RWPE1 (cell line): ENCODE measurements at places on chromosomes 16 and 17.

GRCh38 chr17:50922721-50923405 is 56.7 kb upstream of the TOB1 start:
- DNase-seq = no peak

- no peak for DNase-seq
Observed at GRCh38 chr17:29711588-29712385, 89.1 kb upstream of the CORO6 start.

- DNase-seq = no peak
Observed at GRCh38 chr16:9854675-9855074, 327.6 kb downstream of the GRIN2A start.

DNA sequence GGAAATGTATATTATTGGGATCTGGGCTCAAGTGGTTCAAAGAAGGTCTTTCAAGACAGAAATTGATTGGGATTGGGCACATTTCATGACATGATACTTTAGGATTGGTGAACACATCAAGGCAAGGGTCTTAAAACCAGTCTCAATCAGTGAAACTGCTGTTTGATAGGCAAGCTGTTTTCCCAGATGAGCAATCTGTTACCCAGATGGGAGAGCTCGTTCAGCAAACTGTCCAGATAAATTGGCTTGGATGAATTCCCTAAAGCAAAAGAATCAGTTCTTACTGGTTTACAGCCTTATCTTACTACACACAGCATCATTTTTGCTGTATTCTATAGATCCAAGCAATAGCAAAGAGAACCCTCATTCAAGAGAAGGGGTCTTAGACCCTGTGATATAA is 31.0 kb upstream of the CNEP1R1 start:
- DNase-seq = no peak

- DNase-seq = peak; percentile 90
Observed at GRCh38 chr17:16584273-16584995, 15.4 kb upstream of the ZNF287 start.

GRCh38 chr16:21336231-21336630 is 58.1 kb upstream of the CRYM start:
- no peak for DNase-seq

- DNase-seq = no peak
Observed at GRCh38 chr16:70364399-70364798, 17.7 kb downstream of the DDX19A start.

DNA sequence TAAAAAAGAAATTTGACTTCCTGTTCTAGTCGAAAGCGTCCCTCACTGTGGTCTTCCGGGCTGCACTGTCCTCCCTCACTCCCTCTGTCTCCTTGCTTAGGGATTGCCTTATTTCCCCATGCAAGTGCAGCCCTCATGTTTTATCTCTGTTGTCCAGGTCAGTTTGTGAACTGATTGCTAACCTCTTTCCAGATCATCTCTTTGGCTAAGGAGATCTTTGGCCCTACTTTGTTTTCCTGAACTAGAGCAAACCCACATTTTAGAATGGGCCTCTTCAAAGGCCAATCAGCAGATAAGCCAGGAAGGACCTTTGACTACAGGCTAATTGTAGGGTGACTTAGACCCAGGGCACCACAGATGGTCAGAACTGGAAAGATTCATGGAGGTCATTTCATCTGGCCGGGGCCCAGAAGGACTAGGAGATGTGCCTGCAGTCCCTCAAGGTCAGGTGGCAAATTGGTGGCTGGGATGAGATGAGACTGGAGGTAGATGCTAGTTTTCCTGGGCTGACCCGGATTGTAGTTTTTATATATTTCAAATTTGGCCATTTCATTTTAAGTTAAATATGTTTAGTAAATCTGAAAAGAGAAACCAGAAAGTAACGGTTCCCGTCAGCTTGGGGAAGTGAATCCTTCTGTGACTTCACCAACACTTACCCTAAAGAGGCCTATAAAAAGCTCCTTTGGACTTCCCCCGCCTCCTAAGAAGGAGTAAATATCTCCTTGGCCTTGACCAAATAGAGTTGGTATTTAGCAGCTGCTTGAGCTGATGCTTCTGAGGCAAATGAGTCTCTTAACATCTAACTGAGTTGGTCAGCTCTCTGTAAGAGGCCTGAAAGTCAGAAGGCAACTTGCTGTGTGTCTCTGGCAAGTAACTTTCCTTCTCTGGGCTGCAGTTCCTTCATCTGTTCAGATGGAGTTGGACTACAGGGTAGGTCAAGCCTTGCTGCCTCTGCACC is 6.2 kb upstream of the SLC25A19 start:
- no peak for DNase-seq

DNA sequence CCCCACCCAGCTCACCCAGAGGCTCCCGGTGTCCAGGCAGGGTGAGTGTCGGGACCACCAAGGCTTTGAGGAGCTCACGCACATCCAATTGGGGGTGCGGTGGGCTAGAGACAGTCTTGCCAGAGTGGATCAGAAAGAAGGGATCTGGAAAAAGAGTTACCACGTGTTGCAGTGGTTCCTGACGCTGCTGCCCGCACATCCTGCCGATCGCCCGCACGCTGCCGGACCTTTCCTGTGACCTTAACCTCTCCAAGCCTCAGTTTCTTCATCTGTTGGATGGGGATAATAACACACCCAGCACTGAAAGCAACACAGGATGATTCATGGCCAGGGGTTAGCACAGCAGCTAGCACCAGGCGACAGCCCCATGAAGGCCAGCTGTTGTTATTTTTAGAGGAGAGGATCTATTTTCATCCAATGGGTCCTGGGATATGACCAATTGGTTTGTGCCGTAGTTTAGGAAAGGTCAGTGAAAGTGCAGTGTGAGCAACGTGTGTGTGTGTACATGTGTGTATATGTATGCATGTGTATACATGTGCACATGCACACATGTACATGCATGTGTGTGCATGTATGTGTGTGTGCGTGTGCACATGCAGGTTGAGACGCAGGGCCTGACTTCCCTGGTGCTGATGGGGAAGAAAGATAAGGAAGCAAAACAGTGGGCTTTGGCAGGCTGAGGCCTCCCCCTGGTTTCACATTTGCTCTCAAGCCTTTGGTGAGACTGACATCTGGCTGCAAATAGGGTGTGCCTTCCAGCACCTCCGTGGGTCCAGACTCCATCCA is 2.5 kb downstream of the ITGAX start:
- DNase-seq = no peak

DNA sequence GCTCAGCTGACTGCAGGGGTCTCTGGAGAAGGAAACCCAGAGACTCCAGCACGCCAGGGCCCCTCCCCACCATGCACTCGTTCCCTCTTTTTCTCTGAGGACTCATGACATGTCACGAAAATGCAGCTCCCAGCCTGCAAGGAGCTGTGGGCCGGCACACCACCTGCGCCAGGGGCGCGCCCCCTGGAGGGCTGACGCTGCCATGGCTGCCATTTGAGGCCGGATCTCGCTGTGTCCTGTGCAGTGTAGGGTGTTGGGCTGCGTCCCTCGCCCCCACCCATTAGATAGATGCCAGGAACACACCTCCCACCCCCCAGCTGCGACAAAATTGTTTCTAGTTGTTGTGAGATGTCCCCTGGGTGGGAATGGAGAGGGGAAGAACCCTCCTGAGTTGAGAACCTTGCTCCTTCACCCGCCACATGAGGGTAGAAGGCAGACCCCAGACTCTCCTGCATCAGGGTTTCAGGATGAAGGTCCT is 8.2 kb downstream of the SYNGR2 start:
- no peak for DNase-seq

DNA sequence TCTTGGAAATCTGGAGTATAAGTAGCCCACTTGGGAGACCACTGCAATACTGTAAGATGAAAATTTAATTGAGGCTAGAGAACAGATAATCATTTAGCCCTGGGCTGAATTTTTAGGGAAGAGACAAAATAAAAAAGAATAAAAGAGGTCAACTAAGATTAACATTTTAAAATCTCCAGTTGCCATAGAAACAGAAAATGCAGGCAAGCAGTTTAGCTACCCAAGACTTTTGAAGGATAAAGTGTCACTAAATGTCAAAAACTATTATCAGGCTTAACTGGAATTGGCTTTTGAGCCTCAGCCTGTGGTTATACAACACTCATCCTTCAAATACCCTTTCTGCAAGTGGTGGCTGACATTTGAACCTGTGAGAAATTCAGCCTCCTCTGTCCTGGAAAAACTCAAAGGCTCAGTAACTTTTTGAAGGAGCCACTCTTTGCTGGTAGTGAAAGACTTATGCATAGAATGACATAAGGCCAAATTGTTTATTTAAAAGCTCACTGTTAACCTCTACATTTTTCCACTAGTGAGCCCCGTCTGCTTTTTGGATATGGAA is 220.7 kb upstream of the KCNJ16 start:
- DNase-seq = no peak

GRCh38 chr17:17964710-17965109 is 7.5 kb downstream of the TOM1L2 start:
- DNase-seq = no peak

DNA sequence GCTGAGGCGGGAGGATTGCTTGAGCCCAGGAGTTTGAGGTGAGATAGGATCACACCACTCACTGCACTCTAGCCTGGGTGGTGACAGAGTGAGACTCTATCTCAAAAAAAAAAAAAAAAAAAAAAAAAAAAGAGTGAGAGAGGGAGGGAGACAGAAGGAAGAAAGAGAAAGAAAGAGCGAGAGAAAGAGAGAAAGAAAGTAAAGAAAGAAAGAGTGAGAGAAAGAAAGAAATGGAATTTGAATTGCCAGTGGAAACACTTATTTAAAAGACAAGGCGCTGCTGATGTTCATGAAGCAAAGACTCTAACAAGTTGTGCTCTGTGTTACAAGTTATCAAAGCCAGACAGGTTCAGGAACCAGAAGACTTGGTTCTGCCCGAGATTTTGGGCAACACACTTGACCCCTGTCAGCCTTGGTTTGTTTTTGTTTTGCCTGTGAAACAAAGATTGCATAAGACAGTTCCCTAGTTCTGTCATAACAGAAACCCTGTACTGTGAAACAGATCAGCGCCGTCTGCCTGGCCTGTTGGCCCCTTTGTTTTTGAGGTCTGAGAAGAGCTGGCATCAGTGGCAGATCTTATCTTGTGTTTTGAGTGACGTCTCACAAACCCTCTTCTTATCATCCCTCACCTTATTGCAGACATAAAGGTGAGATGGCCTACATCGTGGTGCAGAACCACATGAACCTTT is 55.4 kb upstream of the ENDOV start:
- no peak for DNase-seq

DNA sequence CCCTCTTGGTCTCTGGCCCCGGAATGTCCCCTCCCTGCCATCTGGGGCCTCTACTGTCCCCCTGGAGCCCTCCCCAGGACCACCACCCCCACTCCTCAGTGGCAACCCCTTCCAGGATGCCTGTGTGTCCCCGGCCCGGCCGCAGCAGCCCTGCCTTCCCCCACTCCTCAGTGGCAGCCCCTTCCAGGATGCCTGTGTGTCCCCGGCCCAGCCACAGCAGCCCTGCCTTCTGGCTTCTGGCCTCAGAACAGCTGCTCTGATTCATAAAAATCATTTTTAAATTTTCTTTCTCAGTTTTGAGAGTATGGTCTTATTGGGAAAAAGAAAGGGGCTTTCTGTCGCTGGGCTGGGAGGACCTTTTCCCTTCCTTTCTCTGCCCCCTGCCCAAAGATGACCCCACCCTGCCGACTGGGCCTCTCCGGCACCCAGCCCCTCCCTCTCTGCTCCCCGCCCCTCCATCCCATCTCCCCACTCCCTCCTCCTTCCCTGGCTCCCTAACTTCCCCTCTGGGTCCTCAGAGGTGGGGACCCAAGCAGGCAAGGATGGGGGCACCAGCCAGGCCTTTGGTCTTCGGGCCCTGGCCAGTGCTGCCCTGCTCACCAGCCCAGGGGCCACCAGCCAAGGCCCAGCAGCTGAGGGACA is 40.5 kb downstream of the BAHCC1 start:
- DNase-seq = no peak
